ENCODE measurements at places on chromosomes 4 and X. TPM values are rescaled to one million over a fixed set of nuclear protein-coding genes. Genes with fewer than 3 reads are reported as not detected.

- no peak for DNase-seq
These were observed 87.2 kb downstream of the KLHL8 start for GRCh38 chr4:87133183-87133582.

- no peak for DNase-seq
These were observed 114.5 kb downstream of the NR3C2 start for GRCh38 chr4:148327683-148328082.

DNA sequence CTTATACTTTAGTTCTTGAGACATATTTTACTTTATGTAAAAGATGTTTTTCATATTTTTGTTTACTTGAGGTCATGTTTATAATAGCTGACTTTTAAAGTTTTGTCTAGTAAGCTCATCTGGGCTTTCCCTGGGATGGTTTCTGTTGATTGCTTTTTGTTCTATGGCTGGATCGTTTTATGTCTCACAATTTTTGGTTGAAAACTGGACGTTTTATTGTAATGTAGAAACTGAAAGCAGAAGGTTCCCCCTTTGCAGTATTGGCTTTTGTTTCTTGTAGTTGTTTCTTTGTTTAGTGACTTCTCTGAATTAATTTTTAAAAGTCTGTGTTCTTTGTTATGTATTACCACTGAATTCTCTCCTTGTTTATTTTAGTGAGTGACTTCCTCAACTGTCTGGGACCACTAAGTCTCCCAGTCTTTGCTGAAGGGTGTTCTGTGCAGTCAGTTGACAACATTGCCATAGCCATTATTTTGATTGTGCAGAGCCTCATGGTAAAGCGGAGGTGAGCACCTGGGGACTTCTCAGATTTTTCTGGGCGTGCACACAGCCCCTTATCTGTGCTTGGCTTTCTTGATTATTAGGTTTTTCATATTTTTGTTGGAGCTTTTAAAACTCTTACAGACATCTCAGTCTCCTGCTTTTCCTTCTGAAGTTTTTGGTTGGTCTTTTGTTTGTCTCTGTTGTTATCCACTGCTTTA is 31.0 kb downstream of the KDM6A start:
- no peak for DNase-seq

Gene PPBP
- total RNA-seq: not detected

Gene SGMS2
- 3.0 TPM for total RNA-seq

Gene SORBS2
- total RNA-seq: 49.8 TPM

Gene ZMAT1
- total RNA-seq: 0.61 TPM
